Sigmoid colon (tissue), 7 donors: ENCODE measurements at places on chromosomes 2 and 18. TPM values are rescaled to one million over a fixed set of nuclear protein-coding genes. Genes with fewer than 3 reads are reported as not detected.

ZNF521 gene
- total RNA-seq: 26.9 TPM

DNA sequence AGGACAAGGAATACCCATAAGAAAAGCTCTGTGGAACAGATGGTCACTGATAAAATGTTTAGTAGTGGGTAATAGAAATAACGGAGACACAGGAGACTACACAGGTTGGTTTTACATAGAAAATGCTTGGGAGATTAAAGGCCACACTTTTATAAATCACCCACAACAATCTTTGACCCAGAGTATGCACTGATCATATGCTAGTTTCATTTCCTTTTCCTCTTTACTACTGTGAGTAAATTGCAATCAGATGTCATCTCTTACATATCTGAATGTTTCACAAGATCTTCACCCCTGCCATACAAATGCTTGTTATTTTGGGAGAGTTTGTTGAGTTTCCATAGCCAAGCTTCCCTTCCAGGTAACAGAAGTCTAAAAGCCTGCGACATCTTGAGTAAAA is 978.4 kb upstream of the KLHL29 start:
- H3K36me3 ChIP-seq: no peaks in the 10 kb centered on the region
- no peaks in the 10 kb centered on the region for H3K4me1 ChIP-seq
- no peak overlapping the region for H3K4me3 ChIP-seq
- no peaks in the 10 kb centered on the region for H3K27me3 ChIP-seq
- no peak for DNase-seq
- H3K27ac ChIP-seq: no peak overlapping the region

RMND5A gene
- 42.4 TPM for total RNA-seq

CCBE1 gene
- total RNA-seq: 38.9 TPM

CD8B2 gene
- not detected for total RNA-seq

GRCh38 chr2:85131116-85131515 is 2.1 kb upstream of the TCF7L1 start:
- H3K27ac ChIP-seq: no peak overlapping the region
- H3K4me1 ChIP-seq: peaks cover 29% of the 10 kb centered on the region
- no peaks in the 10 kb centered on the region for H3K27me3 ChIP-seq
- H3K36me3 ChIP-seq: no peaks in the 10 kb centered on the region

- H3K4me1 ChIP-seq: no peaks in the 10 kb centered on the region
- no peaks in the 10 kb centered on the region for H3K27me3 ChIP-seq
- H3K27ac ChIP-seq: no peak overlapping the region
- no peak overlapping the region for H3K4me3 ChIP-seq
Measured at GRCh38 chr2:200300638-200301314, 5.7 kb upstream of the SPATS2L start.

CNTNAP5 gene
- total RNA-seq: 1.4 TPM

DNA sequence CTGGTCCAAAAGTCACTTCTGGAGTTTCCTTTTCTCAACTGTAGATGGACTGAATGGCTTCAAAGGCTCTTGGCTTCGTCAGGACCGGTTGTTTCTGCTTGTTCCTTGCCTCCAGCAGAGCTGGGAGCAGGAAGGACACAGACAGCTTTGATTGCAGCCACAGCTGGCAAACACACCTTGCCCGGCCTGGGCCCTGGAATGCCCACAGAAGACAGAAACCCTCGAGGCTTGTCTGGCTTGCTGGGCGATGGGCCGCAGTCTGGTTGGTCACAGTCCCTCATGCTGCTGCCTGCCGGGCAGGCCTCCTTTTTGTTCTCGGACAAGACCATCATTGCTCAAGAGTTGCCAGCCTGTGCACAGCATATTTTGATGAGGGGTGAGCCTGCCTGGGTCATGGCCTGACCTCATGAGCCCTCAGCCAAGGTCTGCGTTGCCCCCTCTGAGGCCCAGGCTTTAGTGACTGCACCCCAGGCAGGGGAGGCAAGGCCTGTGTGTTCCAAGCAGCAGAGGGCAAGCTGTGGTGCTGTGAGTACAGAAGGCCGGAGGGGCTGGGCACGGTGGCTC is 37.8 kb downstream of the ATP6V1C2 start:
- no peak overlapping the region for H3K27ac ChIP-seq
- no peak overlapping the region for H3K4me3 ChIP-seq
- no peaks in the 10 kb centered on the region for H3K4me1 ChIP-seq
- DNase-seq: no peak

CIB4 gene
- not detected for total RNA-seq

GRCh38 chr18:50014606-50015005 is 180.3 kb downstream of the MYO5B start:
- no peaks in the 10 kb centered on the region for H3K27me3 ChIP-seq
- no peak for DNase-seq
- no peak overlapping the region for H3K4me3 ChIP-seq
- H3K36me3 ChIP-seq: no peaks in the 10 kb centered on the region
- peaks cover 29% of the 10 kb centered on the region for H3K4me1 ChIP-seq
- H3K27ac ChIP-seq: no peak overlapping the region

GRCh38 chr2:127012868-127013267 is 94.1 kb downstream of the BIN1 start:
- no peak overlapping the region for H3K4me3 ChIP-seq
- H3K27ac ChIP-seq: no peak overlapping the region
- no peaks in the 10 kb centered on the region for H3K27me3 ChIP-seq

ARL4C gene
- total RNA-seq: 8.2 TPM

NOSTRIN gene
- total RNA-seq: 13.3 TPM

ABI2 gene
- 61.9 TPM for total RNA-seq
